Foreskin keratinocyte (primary cell): ENCODE measurements at places on chromosomes 11 and 22. TPM values are rescaled to one million over a fixed set of nuclear protein-coding genes. Genes with fewer than 3 reads are reported as not detected.

The PHLDB1 gene
- polyA plus RNA-seq: 31.8 and 39.6 TPM in 2 replicates

The PDE2A gene
- polyA plus RNA-seq: 1.2 and 1.4 TPM in 2 replicates

DNA sequence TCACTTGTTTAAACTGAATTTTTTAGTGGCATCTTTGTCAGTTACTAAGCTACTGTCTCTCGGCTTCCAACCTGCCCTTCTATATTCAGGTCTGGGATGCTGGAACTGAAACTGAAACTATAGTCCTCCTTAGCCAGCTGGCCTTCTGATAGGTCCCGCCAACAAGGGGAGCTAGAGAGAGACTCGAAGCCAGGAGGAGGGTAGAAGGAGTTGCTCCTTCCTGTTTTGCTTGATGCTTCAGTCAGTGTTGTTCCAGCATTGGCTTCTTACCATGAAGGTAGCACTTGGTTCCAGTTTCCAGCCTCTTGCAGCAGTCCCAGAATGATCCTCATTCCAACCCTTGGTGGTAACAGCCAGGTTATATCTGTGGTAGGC, 32.9 kb upstream of the HORMAD2 start:
- no peak for DNase-seq

DNA sequence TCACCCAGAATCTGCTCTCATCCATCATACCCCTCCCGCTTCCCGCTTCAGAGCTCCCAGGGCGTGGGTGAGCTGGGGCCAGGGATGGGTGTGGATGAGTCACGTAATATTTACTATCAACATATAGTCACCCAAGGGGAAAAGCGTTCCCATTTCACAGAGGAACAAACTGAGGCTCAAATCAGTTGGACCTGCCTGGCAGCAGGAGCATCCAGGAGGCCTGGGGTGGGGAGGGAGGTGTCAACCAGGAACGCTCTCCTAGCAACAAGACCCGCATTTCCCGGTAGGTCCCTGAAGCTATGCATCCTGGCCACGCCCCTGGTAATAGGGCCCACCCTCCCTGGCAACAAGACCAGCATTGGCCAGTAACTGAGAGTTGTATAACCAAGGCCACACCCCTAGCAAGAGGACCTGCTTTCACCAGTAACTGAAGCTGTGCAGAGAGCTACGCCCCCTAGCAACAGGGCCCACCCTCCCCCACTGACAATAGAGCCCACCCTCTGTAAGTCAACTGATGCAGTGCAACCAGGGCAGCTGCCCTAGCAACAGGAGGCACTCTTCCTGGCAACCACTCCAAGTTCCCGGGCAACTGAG, 32.7 kb upstream of the TXNRD2 start:
- DNase-seq: peak; percentile 30

- DNase-seq: no peak
Observed at GRCh38 chr11:128420265-128420664, 167.1 kb downstream of the ETS1 start.

DNA sequence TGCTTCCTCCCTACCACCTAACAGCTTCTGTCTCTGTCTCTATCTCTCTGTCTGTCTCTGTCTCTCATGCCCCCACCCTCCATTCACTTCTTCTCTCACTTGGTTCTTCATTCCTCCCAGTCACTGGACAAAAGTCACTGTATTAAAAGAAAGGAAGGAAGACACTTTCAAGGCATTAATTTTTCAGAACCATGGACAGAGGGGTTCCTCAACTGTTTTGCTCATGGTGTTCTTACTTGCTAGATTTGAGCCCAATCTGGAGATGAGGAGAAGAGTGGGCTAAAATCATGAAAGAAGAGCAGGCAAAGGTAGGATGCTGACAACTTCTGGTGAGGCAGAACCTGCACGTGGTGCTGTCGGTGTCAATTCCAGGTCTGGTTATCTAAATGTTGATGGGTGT, 116.7 kb upstream of the LARGE1 start:
- DNase-seq: no peak

The GDPD4 gene
- polyA plus RNA-seq: not detected in 2 replicates

- no peak for DNase-seq
Observed at GRCh38 chr22:32325416-32325801, 32.3 kb upstream of the RFPL3 start.

- DNase-seq: no peak
Observed at GRCh38 chr11:94145431-94145830, 16.8 kb downstream of the PANX1 start.

The ARHGAP32 gene
- 1.1 and 1.3 TPM in 2 replicates for polyA plus RNA-seq

The CCDC116 gene
- polyA plus RNA-seq: 0.08 and 0.11 TPM in 2 replicates
